ENCODE measurements at places on chromosomes 1 and 21. TPM values are rescaled to one million over a fixed set of nuclear protein-coding genes. Genes with fewer than 3 reads are reported as not detected.

- DNase-seq: no peak
Measured at GRCh38 chr21:23968008-23968407, 1639.3 kb downstream of the MRPL39 start.

Gene BEND5
- not detected for total RNA-seq

DNA sequence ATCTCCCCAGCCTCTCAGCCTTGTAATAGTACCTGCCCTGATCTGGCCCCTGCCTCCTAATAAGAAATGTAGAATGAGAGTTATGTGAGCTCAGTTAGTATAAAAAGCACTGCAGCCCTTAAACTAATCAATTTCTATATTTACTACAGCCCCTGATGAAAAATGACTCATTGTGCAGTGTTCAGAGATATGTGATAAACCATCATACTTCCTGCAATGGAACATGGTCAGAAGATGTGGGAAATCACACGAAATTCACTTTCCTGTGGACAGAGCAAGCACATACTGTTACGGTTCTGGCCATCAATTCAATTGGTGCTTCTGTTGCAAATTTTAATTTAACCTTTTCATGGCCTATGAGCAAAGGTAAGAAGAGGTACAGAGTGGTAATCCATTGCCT, 176.8 kb upstream of the PDE4B start:
- DNase-seq: no peak

Gene ETV3L
- not detected for total RNA-seq

All from Calu3 (cell line).